ENCODE measurements at places on chromosomes 6 and 20.

DNA sequence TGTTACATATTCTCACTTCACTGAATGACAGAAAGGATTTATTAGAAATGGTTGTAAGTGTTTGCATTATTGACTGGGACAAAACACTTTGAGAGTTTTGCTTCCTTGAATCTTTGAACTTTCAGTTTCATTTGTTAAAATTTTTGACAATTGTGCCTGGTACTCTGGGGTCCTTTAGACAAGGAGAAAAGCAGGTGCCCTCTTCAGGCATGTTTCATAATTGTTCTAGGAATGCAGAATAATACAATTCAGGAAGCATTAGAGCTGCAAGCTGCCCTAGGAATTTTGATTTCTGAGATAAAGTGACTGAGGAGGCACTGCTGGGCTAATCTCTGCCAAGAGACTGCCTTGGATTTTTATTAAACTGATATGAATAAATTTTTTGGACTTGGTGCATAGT, 49.7 kb downstream of the TOP1 start:
- DNase-seq, result no peak

GRCh38 chr6:75262716-75263400, 19.3 kb upstream of the COX7A2 start:
- DNase-seq, result no peak

DNA sequence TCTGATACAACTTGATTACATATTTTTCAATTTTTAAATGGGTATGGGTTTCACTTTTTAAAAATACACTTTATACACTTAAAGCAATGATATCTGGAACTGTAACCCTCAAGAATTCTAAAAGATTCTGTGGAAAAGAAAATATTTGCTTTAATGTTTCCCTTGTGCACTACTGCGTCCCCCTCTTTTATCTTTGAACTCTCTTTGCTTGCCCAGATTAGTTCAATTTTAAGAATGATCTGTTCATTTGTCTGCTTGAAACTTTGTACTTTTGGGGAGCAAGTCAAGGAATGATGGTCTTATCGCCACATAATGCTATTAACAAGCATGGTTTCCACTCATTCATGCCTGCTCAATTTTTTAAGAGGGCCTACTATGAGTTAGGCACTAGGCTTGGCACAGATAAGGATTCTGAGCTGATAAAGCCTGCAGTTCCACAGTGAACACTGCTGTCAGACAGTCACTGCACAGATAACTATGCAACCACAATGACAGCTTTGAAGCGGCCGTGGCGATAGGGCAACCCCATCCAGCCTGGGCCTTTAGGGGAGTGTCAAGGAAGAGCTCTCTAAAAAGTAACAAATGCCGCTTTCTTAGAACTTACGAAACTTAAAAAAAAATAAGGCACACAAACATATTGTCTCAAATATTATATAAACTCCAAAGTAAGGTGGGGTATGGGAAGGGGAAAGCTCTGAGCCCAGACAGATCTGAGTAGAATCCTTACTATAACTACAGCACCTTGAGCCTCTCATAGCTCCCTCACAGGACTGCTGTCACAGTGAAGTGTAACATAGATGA, 29.7 kb downstream of the FYN start:
- DNase-seq, result peak; percentile 54

DNA sequence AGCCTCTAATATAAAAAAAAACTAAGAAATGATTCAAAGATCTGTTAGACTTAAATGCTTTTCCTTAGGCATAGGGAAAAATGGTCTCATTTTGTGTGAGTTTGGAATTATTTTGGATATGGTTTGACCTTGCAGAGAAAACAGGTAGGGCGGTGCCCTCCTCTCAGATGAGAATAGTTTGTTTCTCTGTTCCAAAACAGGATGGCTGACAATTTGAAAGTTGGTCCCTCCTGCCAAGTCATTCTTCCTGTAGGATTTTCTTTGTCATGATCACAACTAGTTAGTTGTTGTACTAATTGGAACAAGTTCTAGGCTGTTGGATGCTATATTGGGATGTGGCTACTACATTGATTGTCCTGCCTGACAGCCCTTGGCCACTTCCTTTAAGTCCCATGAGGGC, 108.6 kb downstream of the BCKDHB start:
- no peak for DNase-seq
